DMS53 (cell line): ENCODE measurements at places on chromosomes 16 and 17.
A peak's percentile ranks its signal among the peaks of the same experiment; 100 is the strongest.

DNA sequence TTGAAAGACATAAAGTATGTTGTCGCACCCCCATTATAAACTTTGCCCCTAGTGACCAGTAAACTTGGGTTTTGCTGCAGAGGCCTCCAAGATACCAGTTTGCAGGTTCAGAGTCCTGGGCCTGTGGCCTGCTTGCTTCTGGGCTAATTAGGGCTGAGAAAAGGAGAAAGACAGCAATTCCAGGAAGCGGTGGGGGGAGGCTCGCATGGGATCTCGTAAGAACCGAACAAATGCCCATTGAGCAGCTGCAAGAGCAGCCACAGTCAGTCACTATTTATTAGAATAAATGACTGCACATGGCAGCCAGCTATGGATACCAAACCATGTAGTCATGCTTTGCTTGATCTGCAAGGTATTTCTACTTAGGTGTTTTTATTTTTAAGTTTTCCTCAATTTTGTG is 4.9 kb downstream of the SHISA9 start:
- DNase-seq, result no peak

- peak; percentile 8 for DNase-seq
Measured at GRCh38 chr17:31508288-31509094, 117.0 kb downstream of the RAB11FIP4 start.

GRCh38 chr16:70653809-70654771 is 7.7 kb downstream of the IL34 start:
- DNase-seq, result peak; percentile 80

- DNase-seq, result no peak
Measured at GRCh38 chr16:5030251-5030870, 3.4 kb downstream of the NAGPA start.

GRCh38 chr17:59167571-59168001 is 12.0 kb downstream of the PRR11 start:
- no peak for DNase-seq

- peak; percentile 26 for DNase-seq
Measured at GRCh38 chr17:40498281-40499084, 2.9 kb downstream of the TNS4 start.

- DNase-seq, result no peak
Measured at GRCh38 chr17:64390044-64390443, 616 bp downstream of the PECAM1 start.

- DNase-seq, result no peak
Measured at GRCh38 chr16:88170528-88170991, 212.2 kb upstream of the ZNF469 start.

DNA sequence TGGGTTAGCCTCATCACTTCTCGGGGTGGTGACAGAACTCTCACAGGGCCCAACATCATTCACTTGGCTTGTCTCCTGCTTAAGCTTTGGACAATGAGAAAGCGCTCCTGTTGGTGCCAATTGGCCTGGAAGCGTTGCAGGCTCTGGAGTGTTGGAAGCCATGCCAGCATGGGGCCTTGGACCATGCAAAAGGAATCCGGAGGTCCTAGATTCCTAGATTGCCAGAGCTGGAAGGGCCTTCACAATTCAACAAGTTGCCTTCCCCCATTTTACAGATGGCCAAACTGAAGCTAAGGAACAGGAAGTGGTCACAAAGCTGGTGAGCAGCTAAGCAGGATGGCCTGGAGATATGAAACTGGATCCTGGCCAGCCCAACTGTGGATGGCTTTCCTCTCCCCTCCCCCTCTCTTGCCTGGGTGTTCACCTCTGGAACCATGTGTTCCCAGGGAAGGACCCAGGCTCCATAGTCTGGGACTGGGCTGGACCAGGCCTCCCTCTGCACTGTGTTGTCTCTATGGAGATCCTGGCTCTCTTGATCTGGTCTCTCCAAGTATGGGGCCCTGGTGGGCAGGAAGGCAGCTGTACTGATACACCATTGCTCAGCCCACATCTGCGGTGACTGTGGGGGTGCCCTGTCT is 6.0 kb upstream of the IGFBP4 start:
- no peak for DNase-seq

DNA sequence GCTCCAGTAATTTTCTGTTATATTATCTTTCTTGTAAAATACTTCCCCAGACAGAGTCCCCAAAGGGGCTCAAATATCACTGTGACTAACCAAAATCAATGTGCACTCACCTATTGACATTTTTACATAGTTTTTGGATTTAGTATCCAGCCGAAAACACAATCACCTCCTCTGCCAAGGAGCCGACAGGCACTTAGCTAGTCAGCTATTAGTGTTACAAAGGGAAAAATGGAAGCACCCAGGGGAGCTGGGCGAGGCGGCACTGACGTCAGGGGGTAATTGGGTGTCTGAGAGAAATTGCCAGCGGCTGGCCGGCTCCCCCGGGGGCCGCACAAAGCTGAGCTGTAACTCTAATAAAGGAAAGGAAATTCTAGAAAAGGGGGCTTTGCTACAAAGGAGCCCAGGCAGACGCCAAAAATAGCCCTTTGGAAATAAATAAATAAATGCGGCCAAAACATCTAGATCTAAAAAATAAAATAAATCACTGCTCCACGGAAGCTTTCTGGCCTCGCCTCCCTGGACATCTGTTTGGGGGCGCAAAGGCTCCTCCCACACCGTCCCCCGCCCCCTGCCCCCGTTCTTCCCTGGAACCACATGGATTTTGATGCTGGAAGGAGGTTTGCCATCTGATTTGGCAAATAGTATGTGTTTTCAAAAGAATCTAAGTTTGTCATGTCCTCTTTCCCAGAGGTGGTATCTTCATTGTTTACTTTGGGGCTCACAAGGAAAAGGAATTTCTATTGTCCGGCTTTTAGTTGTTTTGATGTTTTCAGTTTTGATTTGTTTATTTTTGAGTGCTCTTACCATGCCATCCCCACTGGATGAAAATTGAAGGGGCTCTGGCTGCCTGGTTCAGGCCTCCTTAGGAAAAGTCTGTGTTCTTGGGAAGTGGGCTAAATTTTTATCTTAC is 156.7 kb downstream of the ZNF423 start:
- no peak for DNase-seq

DNA sequence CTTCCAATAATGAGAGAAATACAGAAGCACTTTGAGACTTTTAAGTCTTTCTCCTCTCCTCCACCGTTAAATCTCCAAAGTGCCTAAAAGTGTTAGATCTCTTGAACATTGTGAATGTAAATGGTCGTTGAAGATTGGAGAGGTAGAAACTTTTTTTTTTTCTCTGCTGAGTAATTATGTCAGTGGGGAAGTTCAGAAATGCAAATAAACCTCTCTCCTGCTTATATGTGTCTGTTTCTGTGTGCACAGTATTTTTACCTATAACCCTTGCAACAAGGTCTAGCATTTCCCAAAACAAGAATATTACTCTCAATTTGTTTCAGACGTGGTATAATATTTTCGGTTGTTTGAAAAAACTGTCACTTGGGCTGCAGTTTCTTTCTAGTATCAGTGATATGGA is 833.6 kb upstream of the CDH8 start:
- no peak for DNase-seq

DNA sequence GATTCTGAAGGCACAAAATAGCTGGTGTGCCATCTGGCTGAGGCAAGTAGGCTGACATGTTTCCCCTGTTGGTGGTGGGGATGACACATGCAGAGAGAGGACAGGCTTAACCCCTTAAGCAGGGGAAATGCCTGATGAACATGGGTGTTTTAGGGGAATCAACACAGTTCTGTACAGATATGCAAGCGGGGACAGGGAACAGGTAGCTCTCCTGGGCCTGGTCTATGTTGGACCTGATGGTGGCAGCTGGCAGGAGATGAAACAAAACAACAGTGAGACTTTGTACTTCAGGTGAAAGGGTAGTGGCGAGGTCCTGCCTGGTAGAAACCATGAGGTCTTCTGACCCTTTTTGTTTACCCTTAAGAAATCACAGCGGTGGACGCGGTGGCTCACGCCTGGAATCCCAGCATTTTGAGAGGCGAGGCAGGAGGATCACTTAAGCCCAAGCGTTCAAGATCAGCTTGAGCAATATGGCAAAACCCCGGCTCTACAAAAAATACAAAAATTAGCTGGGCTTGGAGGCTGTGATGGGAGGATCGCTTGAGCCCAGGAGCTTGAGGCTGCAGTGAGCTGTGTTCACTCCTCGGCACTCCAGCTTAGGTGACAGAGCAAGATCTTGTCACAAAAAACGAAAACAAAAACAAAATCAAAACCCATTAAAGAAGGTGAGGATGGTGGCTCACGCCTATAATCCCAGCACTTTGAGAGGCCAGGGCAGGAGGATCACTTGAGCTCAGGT is 10.5 kb downstream of the OR1F1 start:
- no peak for DNase-seq

DNA sequence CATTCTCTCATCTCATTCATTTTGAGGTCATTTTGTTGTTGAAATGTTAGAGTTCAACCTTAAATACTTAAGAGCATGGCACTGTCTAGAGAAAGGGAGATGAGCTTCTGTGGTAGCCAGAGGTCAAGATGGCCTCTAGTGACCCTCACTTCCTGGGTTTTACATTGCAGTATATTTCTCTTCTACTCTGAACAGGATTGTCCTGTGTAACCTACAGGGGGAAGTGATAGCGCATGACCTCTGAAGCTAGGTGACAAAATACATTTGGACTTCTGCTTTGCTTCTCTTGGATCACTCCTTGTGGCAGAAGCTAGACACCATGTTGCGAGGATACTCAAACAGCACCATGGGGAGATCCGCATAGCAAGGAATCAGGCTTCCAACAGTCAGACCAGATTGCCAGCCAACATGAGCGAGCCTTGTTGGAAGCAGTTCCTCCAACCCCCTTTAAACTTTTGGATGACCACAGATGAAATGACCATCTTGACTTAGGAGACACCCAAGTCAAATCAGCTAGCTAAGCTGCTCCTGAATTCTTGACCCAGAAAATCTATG is 748.4 kb downstream of the MAF start:
- DNase-seq, result no peak

GRCh38 chr17:965311-965989 is 14.1 kb downstream of the NXN start:
- DNase-seq, result no peak

- DNase-seq, result no peak
Measured at GRCh38 chr17:50003911-50004310, 8.9 kb upstream of the DLX3 start.

DNA sequence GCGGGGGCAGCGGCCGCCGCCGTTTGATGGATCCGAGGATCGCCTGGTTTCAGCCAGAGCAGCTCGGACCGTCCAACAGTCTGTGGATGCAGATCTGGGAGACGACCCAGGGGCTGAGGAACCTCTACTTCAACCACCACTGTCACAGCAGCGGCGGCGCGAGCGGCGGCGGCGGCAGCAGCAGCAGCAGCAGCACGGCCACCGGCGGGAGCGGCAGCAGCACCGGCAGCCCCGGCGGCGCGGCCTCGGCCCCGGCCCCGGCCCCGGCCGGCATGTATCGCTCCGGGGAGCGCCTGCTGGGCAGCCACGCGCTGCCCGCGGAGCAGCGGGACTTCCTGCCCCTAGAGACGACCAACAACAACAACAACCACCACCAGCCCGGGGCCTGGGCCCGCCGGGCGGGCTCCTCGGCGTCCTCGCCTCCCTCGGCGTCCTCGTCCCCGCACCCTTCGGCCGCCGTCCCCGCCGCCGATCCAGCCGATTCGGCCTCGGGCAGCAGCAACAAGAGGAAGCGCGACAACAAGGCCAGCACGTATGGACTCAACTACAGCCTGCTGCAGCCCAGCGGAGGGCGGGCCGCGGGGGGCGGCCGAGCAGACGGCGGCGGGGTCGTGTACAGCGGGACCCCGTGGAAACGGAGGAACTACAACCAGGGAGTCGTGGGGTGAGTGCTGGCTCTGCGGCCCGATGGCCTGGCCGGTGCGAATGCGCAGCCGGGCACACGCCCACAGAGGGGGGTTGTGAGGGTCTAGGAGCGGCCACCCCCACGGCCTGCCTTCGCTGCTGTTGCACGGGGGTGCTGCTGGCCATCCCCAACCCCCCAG is 702 bp downstream of the TENT4B start:
- DNase-seq, result peak; percentile 71

DNA sequence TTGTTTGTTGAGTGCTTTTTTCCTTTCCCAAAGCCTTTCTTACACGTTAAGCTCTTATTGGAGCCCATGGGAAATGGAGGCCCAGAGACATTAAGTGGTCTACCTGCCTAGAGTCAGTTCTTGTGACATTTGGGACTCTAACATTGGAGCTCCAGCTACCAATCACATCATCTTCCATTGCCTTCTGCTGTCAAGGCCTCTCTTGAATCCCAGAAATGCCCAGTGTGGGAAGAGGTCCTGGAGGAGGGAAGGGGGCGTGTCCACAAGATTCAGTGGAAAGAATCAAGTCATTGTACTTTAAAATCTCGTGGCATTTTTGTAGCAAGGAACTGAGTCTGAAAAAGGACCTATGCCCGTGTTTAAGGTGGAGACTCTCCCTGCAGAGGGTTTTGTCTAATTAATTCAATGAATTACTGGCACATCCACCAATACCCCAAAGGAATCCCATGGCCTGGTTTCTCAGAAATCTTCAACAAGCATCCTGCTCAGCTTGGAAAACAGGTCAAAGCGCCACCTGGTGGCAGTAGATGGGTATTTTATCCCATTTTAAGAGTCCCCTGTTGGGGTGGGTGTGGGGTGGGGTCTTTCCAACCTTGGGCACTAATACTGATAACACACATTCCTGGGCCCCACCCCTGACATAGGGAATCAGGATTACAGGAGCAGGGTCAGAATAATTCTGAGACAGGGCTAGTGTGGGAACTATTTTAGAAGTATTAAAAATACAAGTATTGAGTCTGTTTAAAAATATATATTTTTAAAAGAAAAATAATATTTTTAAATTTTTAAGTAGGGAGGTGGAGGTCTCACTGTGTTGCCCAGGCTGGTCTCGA is 24.6 kb downstream of the GPT2 start:
- DNase-seq, result peak; percentile 83

DNA sequence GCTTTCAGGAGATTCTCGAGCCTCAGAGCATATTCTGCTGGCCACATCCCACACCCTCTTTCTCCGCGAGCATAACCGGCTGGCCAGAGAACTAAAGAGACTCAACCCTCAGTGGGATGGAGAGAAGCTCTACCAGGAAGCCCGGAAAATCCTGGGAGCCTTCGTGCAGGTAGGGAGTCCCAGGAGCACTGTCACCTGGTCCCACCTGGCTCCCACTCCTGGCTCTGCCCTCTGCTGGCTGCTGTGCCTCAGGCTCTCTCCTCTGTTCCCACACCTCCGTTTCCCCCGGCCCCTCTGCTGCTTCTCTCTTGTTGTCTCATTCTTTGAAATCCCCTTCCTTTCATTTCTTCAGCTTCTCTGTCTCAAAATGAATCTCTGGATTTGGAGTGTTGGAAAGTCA is 16.4 kb downstream of the LPO start:
- DNase-seq, result peak; percentile 8
